ENCODE measurements at places on chromosomes 3 and 15. TPM values are rescaled to one million over a fixed set of nuclear protein-coding genes. Genes with fewer than 3 reads are reported as not detected.
A peak's percentile ranks its signal among the peaks of the same experiment; 100 is the strongest.

GRCh38 chr15:78506971-78507830 lies at the start of gene HYKK:
Gene HYKK (plus strand): TSS chr15:78507577. CDS start chr15:78513089, 5,512 bp downstream.
- DNase-seq: peak; percentile 99

- peak; percentile 37 for DNase-seq
Observed at GRCh38 chr3:122754929-122755328, 38.7 kb downstream of the HSPBAP1 start.

GRCh38 chr15:84928843-84929168 lies 44.3 kb downstream of the SLC28A1 start:
- DNase-seq: no peak

DNA sequence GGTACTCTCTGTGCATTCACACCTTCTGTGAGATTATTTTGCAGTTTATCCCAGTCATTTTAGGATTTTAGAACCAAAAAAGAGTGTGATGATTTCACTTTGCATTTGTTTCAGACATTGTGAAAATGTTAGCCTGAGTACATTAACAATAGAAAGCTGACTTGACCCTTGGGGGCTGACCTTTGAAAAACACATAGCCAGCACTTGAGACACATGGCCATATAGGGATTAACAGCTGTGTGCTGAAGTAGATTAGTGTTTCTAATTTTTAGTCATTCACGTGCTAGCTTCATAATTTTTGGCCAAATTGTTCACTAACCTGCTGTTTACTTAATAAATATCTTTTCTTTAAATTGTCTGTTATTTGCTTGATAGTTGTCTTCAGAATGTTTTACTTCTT lies 3.5 kb downstream of the FEM1B start:
- peak; percentile 37 for DNase-seq

The CCR8 gene
- total RNA-seq: not detected

The ZNF654 gene
- total RNA-seq: 5.1 TPM

The SLC28A1 gene
- not detected for total RNA-seq

GRCh38 chr3:165526367-165526766 lies 310.9 kb downstream of the BCHE start:
- DNase-seq: no peak

DNA sequence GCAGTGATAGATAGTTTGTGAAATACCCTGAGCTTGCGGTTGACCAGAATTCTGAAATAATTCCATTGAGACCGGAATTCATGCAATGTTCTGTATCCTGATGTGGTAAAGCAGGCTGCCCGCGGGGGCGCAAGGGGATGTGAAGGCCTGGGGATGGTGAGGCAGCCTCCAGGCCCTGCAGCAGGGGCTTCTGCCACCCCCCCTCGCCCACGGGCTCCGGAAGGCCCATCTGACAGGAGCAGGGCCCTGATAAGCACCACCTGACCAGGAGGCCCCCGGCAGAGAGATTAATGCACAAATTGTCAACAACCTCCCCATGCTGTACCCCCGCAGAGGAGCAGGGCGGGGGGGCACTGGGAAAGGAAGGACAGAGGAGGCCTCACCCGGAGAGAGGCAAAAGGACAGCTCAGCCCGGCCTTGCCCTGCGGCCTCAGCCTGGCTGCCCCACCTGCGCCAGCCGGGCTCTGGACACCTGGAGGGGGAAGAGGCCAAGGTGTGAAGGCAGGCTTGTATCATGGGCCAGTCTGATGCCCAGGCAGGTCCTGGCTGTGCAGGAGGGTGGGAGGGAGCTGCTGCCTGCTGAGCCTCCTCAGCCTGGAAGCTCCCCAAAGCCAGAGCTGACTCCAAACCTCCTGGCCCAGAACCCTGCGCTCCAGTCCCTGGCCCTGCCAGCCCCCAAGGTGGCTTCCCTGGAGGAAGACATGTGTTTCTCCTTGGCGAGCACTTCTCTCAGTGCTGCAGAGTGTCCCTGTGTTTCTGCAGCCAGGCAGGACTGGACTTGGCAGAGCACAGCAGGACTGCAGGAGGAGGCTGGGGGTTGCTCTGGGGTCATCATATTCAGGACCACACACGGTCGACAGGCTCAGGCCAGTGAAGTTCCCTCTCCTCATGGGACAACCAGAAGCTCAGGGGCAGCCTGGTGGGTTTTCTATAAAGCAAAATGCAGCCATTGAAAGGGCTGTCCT lies 46.5 kb downstream of the RPN1 start:
- DNase-seq: no peak

The CD200 gene
- 0.47 TPM for total RNA-seq

- DNase-seq: no peak
Observed at GRCh38 chr3:48140336-48140757, 47.9 kb downstream of the CDC25A start.

DNA sequence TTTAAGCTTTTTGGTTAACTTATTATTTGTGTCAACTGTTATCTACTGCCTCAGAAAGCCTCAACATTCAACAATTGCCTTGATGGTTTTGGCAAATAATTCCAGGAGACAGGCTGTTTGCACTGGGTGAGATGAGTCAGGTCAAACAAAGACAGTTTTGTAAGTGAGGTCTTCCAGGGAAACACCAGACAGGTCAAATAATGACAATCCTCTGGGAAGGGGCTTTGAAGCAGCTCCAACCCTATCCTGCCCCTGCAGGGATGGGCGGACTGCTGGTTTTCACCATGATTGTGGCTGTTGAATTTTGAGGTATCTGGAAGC lies 79.4 kb upstream of the PRR23E start:
- no peak for DNase-seq

DNA sequence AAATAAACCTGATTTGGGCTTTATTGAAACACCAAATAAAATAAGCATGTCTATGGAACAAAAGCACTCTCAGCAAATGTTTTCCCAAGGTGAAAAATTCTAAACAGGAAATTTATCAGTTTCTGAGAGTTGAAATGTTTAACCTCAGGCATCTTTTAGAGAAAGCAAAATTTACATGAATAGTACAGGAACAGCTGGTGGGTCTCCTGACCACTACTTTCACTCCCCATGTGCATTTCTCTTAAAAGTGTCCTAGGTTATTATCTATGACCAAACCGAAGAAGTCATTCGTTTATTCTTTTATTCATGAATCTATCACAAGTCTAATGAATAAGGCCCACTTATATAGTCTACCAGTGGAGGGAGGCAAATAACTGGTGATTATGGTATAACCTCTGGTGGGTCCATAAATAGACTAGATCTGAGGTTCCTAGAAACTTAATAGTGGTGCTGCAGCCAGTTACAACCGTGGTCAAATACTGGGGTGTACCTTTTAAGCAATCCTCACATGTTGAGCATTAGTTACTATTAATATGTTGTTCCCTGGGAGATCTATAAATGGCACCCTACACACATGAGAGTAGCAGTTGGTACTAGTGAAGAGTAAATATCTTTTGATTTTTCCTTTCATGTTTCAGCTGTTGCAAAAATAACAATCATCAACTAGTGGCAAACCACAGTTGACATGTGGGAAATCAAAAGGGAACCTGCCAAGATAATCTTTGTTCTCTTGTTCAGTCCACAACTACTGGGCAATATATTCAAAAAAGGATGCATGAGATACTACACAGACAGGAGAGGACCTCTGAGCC lies 169.3 kb upstream of the STAC start:
- DNase-seq: no peak

- DNase-seq: no peak
Observed at GRCh38 chr3:178771511-178771910, 235.3 kb downstream of the KCNMB2 start.

GRCh38 chr15:50148362-50148963 lies 29.4 kb upstream of the ATP8B4 start:
- peak; percentile 31 for DNase-seq

DNA sequence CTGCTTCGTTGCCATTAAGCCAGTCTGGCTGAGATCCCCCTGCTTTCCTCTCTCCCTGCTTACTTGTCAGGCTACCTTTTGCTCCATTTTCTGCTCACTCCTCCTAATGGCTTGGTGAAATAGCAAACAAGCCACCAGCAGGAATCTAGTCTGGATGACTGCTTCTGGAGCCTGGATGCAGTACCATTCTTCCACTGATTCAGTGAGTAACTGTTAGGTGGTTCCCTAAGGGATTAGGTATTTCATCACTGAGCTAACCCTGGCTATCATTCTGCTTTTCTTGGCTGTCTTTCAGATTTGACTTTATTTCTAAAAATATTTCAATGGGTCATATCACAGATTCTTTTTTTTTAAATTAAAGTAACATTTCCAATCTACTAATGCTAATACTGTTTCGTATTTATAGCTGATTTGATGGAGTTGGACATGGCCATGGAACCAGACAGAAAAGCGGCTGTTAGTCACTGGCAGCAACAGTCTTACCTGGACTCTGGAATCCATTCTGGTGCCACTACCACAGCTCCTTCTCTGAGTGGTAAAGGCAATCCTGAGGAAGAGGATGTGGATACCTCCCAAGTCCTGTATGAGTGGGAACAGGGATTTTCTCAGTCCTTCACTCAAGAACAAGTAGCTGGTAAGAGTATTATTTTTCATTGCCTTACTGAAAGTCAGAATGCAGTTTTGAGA lies 25.0 kb downstream of the CTNNB1 start:
- DNase-seq: no peak

The STRIT1 gene
- not detected for total RNA-seq

- no peak for DNase-seq
Observed at GRCh38 chr15:21261396-21261964, 178.8 kb downstream of the POTEB3 start.

DNA sequence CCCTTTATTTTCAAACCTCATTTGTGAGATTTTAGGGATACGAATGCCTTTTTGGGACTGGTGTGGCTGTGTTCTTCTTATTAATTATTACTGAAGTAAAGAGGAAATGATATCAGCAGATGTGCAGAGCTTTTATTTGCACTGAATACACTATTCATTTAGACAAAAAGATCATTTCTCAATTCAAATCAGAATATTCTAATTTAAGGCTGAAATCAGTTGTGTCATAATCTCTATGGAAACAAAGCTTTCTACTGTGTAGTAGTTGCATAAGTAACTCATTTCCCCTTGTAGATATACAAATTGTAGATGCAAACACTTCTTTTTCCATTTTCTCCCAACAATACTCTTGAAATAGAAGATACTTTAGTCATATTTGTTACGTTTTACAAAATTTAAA lies 56.0 kb downstream of the PDE8A start:
- DNase-seq: no peak

DNA sequence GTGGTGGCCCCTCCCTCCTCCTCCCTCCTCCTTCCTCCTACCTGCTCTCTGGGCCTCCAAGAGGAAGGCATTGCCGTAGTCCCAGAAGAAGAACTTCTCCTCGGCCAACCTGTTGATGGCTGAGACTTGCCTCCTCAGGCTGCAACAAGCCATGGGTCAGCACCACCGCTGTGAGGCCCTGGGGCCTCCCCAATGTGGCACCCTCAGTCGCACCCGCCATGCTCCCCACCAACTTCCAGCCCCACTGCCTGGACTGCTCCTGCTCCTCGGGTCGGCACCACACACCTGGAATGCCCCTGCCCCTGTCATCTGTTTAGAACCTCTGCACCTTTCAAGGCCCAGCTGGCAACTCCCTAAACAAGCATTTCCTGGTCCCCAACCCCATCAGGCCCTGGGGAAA lies 17.6 kb downstream of the UROC1 start:
- DNase-seq: no peak

All from K562 (cell line).